ENCODE measurements at places on chromosomes 7 and 10. TPM values are rescaled to one million over a fixed set of nuclear protein-coding genes. Genes with fewer than 3 reads are reported as not detected.

Gene CCT6A
- total RNA-seq = 239 TPM

DNA sequence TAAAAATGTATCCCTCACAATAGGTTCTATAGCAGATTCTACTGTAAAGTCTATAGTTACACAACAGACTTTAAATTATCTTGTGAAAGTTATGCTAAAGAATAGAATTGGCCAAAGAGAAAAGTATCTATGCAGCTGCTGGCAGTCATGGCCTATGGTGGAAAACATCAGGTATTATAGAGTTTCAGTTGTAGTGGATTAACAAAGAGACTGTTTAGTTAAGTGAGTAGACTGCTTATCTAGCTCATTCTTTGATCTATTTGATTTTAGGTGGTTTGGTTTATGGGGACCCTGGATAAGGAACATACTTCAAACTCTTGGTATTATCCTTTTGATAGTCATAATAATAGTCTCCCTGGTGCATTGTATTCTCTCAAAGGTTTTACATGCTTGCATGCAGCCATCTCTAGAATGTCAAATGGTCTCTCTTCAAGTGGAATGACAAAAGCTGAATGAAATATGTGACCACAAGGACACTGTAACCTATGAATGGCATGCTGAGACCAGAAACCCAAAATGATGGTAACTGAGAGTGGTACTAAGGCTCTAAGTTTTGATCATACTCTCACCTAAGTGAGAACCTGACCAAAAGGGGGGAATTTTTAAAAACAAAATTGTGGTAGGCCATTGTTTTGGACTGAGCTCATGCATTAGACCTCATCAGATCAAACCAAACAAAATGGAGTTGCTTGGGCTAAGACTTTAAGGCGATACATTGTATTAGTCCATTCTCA, 54.9 kb upstream of the NAMPT start:
- H3K36me3 ChIP-seq = peaks cover 53% of the 10 kb centered on the region
- peaks cover 11% of the 10 kb centered on the region for H3K27me3 ChIP-seq
- no peak overlapping the region for H3K4me3 ChIP-seq
- peak overlapping the region; percentile 28 for H3K27ac ChIP-seq
- peaks cover 29% of the 10 kb centered on the region for H3K4me1 ChIP-seq
- DNase-seq = no peak

GRCh38 chr7:95925236-95925635, 152.9 kb downstream of the DYNC1I1 start:
- no peaks in the 10 kb centered on the region for H3K36me3 ChIP-seq
- H3K27me3 ChIP-seq = peaks cover 16% of the 10 kb centered on the region
- no peak for DNase-seq
- no peaks in the 10 kb centered on the region for H3K4me1 ChIP-seq
- H3K4me3 ChIP-seq = no peak overlapping the region

DNA sequence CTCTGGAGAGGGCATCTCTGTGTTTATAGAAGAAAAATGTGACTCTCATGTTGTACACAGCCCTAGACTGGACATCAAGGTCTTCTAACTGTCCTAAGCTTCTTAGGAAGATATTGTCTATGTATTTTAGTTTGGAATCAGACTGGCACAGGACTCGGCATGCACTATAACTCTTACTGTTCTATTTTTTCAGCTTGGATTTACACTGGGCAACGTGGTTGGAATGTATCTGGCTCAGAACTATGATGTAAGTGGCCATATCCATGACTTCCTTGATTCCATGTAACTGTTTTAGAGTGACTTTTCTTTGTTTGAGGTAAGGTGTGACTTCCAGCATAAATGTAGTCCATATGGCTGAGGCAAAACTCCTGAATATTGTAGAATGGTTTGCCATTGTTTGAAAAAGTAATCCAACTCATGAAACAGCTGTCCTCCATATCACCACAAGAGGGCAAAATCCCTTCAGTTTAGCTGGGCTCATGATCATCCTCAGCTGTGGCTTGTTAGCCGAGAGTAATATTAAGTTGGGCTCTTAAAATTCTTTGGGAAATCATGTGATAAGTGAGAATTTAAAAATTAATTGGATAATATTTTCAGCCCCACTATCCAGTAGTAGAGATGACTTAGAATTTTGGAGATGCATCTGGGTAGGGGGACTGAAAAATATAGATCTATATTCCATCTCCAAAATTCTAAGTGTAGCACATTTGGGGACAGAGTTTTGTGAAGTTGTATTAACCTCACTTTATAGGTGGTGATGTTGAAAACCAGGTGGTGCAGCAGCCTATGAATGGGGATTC, 10.4 kb downstream of the STMP1 start:
- no peak overlapping the region for H3K27ac ChIP-seq
- peak; percentile 21 for DNase-seq
- peaks cover 23% of the 10 kb centered on the region for H3K4me1 ChIP-seq

- peaks cover 12% of the 10 kb centered on the region for H3K4me1 ChIP-seq
- peaks cover 11% of the 10 kb centered on the region for H3K36me3 ChIP-seq
- no peak overlapping the region for H3K27ac ChIP-seq
- no peak overlapping the region for H3K4me3 ChIP-seq
Measured at GRCh38 chr10:9038146-9038714, 983.7 kb downstream of the GATA3 start.

- H3K4me1 ChIP-seq = no peaks in the 10 kb centered on the region
- DNase-seq = no peak
- H3K36me3 ChIP-seq = no peaks in the 10 kb centered on the region
Measured at GRCh38 chr7:135753616-135754413, 5.2 kb upstream of the FAM180A start.

DNA sequence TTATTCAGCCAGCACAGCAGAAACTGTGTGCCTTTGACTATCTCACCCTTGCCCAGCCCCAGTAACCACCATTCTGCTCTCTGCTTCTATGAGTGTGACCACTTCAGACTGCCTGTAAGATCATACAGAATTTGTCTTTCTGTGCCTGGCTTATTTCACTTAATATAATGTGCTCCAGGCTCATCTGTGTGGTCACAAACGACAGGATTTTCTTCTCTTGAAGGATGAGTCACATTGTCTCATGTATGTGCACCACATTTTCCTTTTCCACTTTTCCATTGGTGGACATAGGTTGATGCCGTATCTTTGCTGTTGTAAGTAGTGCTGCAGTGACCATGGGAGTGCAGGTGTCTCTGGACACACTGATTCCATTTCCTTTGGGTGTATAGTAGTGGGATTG, 122.5 kb upstream of the LANCL2 start:
- no peak for DNase-seq
- H3K27me3 ChIP-seq = peaks cover 5% of the 10 kb centered on the region
- H3K27ac ChIP-seq = no peak overlapping the region
- H3K4me1 ChIP-seq = no peaks in the 10 kb centered on the region
- no peak overlapping the region for H3K4me3 ChIP-seq
- H3K36me3 ChIP-seq = no peaks in the 10 kb centered on the region

DNA sequence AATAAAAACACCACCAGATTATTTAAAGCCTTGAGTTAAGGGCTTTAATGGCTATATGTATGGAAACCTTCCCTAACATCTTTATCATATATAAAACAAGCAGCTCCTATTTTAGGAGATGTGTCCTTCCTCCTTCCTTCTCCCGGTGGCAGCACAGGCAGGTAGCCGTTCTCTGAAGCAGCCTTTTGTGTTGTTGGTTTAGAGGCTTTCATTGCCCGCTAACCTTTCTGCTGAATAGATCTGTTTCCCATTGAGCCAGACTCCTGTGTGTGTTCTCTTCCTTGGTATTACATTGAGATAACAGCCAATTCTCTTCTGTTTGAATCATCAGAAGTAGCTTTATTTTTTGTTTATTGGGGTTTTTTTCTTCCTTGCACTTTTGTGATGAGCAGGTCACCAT, 131.3 kb downstream of the CACNB2 start:
- no peaks in the 10 kb centered on the region for H3K4me1 ChIP-seq
- H3K4me3 ChIP-seq = no peak overlapping the region
- no peak for DNase-seq
- H3K27me3 ChIP-seq = no peaks in the 10 kb centered on the region
- no peak overlapping the region for H3K27ac ChIP-seq
- no peaks in the 10 kb centered on the region for H3K36me3 ChIP-seq

DNA sequence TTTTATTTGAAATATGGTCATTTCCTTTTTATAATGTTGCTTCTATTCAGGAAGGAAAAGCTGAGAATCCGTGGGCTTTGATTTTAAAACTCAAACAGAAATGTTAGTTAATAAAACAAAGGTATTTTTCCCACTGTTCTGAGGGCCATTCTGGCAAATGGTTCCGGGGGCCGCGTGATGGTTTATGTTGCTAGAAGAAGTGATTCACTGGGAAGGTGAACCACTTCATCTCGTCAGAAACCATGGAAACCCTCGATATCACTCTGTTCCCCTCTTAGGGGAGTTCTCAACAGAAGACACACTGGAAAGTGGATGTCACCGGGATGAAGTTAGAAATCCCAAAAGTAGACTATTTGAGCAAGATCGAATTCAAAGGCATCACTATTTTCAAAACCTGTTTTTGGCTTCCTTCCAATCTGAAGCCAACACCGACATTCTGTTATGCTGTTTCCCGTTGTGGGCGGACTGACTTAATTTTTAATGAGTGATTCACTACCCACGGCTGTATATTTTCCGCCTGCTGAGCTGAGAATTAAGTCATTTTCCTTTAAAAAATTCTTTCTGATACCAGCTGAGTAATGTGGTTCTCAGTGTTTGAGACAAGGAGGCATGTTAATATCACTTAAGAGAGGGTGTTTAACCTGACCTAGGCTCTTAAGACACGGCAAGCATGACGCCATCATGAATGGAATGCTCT, 84.1 kb downstream of the PTPRE start:
- H3K36me3 ChIP-seq = no peaks in the 10 kb centered on the region
- peak; percentile 88 for DNase-seq
- peak overlapping the region; percentile 95 for H3K27ac ChIP-seq
- peak overlapping the region; percentile 50 for H3K4me3 ChIP-seq
- H3K4me1 ChIP-seq = peaks cover 48% of the 10 kb centered on the region

- no peak overlapping the region for H3K27ac ChIP-seq
- no peak overlapping the region for H3K4me3 ChIP-seq
- DNase-seq = no peak
Measured at GRCh38 chr10:132417257-132417910, 20.4 kb downstream of the PWWP2B start.

DNA sequence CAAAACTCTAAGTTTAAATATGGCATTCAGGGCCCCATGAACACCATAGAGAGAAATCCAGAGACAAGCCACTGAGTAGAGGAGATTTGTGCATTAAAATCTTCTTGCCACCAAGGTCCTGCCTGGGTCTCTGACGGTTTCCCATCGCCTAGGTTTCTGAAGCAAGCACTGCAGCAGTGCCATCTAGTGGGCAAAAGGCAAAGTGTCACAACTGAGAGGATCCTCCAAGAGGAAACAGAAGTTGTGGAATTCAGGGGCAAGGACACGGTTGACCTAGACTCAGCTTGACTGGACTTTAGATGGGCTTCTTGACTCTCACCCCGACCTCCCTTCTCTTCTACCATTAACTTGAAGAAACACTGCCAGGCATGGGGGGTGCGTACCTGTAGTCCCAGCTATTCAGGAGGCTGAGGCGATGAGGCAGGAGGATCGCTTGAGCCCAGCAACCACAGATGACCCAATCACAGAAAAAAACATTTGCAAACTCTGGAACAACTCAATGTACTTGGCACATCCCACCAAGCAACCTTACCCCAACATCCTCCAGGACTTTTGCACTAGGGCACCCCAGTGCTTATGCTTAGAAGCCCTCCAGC, 604.1 kb downstream of the GALNT17 start:
- H3K4me3 ChIP-seq = no peak overlapping the region
- H3K36me3 ChIP-seq = no peaks in the 10 kb centered on the region
- no peaks in the 10 kb centered on the region for H3K4me1 ChIP-seq
- DNase-seq = peak; percentile 66
- no peak overlapping the region for H3K27ac ChIP-seq

DNA sequence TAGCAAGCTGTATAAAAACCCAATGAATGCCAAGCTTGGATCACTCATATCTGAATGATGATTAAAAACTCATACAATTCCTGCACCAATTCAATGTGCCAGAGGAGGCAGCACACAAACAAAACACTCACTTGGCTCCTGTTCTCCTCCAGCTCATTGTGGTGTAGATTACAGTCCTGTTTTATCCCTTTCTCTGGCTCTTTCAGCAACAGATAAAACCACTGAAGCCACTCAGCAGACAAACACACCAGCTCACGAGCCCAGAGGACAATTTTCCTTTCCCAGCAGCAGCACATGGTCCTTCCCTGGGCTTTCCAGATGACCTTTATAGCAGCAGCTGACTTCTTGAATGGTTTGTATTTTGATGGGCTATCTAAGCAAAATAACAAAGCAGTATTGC, 107.3 kb upstream of the STARD3NL start:
- peaks cover 6% of the 10 kb centered on the region for H3K27me3 ChIP-seq
- no peaks in the 10 kb centered on the region for H3K4me1 ChIP-seq
- H3K27ac ChIP-seq = no peak overlapping the region
- no peak overlapping the region for H3K4me3 ChIP-seq

Gene C7orf33
- not detected for total RNA-seq

- H3K4me1 ChIP-seq = no peaks in the 10 kb centered on the region
- no peak overlapping the region for H3K4me3 ChIP-seq
- DNase-seq = no peak
- H3K27ac ChIP-seq = no peak overlapping the region
- H3K27me3 ChIP-seq = peaks cover 4% of the 10 kb centered on the region
Measured at GRCh38 chr10:125010362-125010761, 68.4 kb downstream of the ZRANB1 start.

DNA sequence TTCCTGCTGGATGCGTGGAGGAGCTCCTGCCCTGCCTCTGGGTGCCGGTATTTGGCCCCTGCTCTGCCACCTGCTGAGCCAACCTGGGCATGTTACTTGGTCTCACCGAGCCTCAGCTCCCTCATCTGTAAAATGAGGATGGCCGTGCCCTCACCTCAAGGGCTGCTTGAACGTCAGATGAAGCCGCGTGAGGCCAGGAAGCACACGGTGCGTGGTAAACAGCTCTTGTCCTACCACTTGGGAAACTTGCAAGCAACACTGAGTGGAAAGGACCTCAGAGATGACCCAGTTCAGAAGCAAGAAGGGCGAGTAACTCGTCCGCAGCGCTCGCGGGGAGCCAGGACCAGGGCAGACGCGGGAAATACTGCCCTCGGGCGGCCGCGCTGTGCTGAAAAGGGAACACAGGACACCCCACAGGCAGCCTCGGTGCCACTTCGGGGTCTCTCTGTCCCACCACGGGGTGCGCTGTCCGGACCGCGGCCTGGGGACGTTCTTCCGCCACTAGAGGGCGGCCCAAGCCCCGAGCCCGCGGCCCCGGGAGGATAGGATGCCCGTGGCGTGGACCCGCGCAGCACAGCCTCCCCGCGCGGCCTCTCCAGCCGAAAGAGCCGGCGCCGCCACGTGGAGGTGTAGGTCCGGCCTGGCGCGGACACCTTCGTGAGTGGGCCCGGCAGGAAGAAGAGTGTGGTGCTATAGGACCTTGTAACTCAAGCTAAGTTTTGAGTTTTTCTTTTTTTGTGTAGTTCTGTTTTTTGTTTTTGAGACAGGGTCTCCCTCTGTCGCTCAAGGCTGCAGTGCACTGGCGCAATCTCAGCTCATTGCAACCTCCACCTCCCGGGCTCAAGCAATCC, 94.1 kb downstream of the PRKAG2 start:
- H3K36me3 ChIP-seq = peaks cover 1% of the 10 kb centered on the region
- peak overlapping the region; percentile 74 for H3K4me3 ChIP-seq
- DNase-seq = peak; percentile 86

- no peaks in the 10 kb centered on the region for H3K36me3 ChIP-seq
- DNase-seq = no peak
- H3K27me3 ChIP-seq = no peaks in the 10 kb centered on the region
- no peak overlapping the region for H3K4me3 ChIP-seq
Measured at GRCh38 chr7:18890885-18891621, 226.4 kb downstream of the TWIST1 start.

Measured in activated CD8-positive, alpha-beta T cell treated with anti-CD3 and anti-CD28 coated beads for 36 hours (primary cell).